Ovary (tissue), 10 donors: ENCODE measurements at places on chromosomes 7 and 10. TPM values are rescaled to one million over a fixed set of nuclear protein-coding genes. Genes with fewer than 3 reads are reported as not detected.
A peak's percentile ranks its signal among the peaks of the same experiment; 100 is the strongest.

GRCh38 chr10:27620430-27621397 lies 116.6 kb downstream of the RAB18 start:
- no peak overlapping the region for H3K4me3 ChIP-seq
- DNase-seq = peak; percentile 44
- no peaks in the 10 kb centered on the region for H3K36me3 ChIP-seq

GRCh38 chr10:48193556-48193955 lies 80.9 kb downstream of the FRMPD2 start:
- no peaks in the 10 kb centered on the region for H3K36me3 ChIP-seq
- no peak overlapping the region for H3K4me3 ChIP-seq
- H3K27me3 ChIP-seq = no peaks in the 10 kb centered on the region
- DNase-seq = no peak
- no peak overlapping the region for H3K27ac ChIP-seq

- no peaks in the 10 kb centered on the region for H3K27me3 ChIP-seq
- no peak overlapping the region for H3K27ac ChIP-seq
- no peak for DNase-seq
These were observed 12.2 kb upstream of the AP5Z1 start for GRCh38 chr7:4763091-4763793.

GRCh38 chr10:35916791-35917190 lies 274.7 kb upstream of the FZD8 start:
- no peak for DNase-seq
- no peaks in the 10 kb centered on the region for H3K27me3 ChIP-seq
- H3K4me1 ChIP-seq = no peaks in the 10 kb centered on the region
- H3K4me3 ChIP-seq = no peak overlapping the region
- no peaks in the 10 kb centered on the region for H3K36me3 ChIP-seq

- H3K4me1 ChIP-seq = no peaks in the 10 kb centered on the region
- DNase-seq = no peak
- no peaks in the 10 kb centered on the region for H3K36me3 ChIP-seq
- no peak overlapping the region for H3K4me3 ChIP-seq
- H3K27me3 ChIP-seq = no peaks in the 10 kb centered on the region
These were observed 298.4 kb upstream of the MGMT start for GRCh38 chr10:129168660-129169059.

- no peaks in the 10 kb centered on the region for H3K36me3 ChIP-seq
- peaks cover 5% of the 10 kb centered on the region for H3K4me1 ChIP-seq
- H3K27ac ChIP-seq = no peak overlapping the region
These were observed 211.9 kb downstream of the GALNT17 start for GRCh38 chr7:71343892-71344291.

DNA sequence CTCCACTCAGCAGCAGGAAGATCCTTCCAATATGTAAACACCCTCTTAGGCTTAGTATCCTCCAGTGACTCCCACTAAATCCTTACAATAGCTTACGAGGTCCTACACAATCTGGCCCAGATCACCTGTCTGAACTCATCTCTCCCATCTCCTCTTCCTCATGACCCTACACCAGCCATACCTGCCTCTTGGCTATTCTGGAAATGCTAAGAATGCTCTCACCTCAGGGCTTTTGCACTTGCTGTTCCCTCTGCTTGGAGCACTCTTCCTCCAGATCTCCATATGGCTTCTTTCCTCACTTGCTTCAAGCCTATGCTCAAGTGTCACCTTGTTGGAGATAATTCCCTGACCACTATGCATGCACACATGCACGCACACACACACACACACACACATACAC lies 50.8 kb upstream of the FRMD4A start:
- no peak overlapping the region for H3K4me3 ChIP-seq
- no peaks in the 10 kb centered on the region for H3K27me3 ChIP-seq
- no peaks in the 10 kb centered on the region for H3K4me1 ChIP-seq
- H3K36me3 ChIP-seq = no peaks in the 10 kb centered on the region
- no peak overlapping the region for H3K27ac ChIP-seq
- no peak for DNase-seq

- no peak overlapping the region for H3K27ac ChIP-seq
- no peak overlapping the region for H3K4me3 ChIP-seq
- H3K36me3 ChIP-seq = no peaks in the 10 kb centered on the region
These were observed 21.3 kb upstream of the ELN start for GRCh38 chr7:74006451-74007241.

DNA sequence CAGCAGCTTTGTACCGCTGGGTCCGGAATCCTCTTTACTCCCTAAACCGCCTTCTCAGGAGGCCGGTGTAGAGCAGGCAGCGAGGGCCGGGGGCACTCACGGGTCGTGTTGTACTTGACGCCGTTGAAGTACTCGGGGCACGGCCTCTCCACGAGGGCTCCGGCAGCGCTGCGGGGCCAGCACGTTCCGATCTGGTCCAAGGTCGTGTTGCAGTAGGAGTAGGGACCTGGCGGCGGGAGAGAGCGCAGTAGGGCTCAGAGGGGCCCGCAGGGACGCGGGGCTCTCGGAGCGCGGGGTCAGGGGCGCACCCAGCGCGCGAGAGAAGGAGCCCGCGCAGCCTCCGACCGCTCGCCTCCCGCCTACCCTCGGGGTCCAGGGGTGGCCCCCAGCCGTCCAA lies 443 bp downstream of the CRHR2 start:
- no peak for DNase-seq
- no peak overlapping the region for H3K27ac ChIP-seq
- H3K4me3 ChIP-seq = peak overlapping the region; percentile 41
- H3K4me1 ChIP-seq = no peaks in the 10 kb centered on the region
- H3K36me3 ChIP-seq = no peaks in the 10 kb centered on the region

- no peak overlapping the region for H3K4me3 ChIP-seq
- H3K27ac ChIP-seq = no peak overlapping the region
- H3K36me3 ChIP-seq = no peaks in the 10 kb centered on the region
- no peaks in the 10 kb centered on the region for H3K4me1 ChIP-seq
- DNase-seq = no peak
These were observed 222.8 kb downstream of the RAB11FIP2 start for GRCh38 chr10:117823980-117824379.

NACAD gene
- total RNA-seq = 11.0 TPM

PRSS1 gene
- total RNA-seq = not detected

CFAP69 gene
- total RNA-seq = 8.4 TPM
